ENCODE measurements at places on chromosomes 6 and 20. TPM values are rescaled to one million over a fixed set of nuclear protein-coding genes. Genes with fewer than 3 reads are reported as not detected.

- no peak for DNase-seq
Measured at GRCh38 chr20:13277663-13278295, 56.7 kb downstream of the ISM1 start.

Gene HSPA1L
- total RNA-seq, result 0.89 TPM

- DNase-seq, result peak; percentile 90
Measured at GRCh38 chr6:35486005-35486925, 10.6 kb downstream of the TEAD3 start.

- DNase-seq, result no peak
Measured at GRCh38 chr6:129146902-129147301, 264.0 kb downstream of the LAMA2 start.

DNA sequence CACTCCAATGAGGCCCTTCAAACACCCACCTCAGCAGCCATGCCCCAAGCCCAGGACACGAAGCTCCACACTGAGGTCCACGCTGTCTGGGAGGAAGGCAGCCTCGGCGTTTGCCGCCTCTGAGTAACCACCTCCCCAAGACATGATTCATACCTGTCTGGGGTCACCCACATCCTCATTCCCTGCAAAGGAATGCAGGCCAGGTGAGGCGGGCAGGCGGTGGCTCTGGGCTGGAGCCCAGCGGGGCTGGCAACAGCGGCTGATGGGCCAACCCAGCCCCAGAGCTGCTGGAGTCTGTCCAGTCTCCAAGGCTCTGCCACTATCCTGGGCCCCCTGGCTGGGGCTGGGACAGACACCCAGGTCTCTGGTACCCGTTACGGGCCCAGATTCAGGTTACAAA, 14.8 kb downstream of the PMEPA1 start:
- DNase-seq, result no peak

DNA sequence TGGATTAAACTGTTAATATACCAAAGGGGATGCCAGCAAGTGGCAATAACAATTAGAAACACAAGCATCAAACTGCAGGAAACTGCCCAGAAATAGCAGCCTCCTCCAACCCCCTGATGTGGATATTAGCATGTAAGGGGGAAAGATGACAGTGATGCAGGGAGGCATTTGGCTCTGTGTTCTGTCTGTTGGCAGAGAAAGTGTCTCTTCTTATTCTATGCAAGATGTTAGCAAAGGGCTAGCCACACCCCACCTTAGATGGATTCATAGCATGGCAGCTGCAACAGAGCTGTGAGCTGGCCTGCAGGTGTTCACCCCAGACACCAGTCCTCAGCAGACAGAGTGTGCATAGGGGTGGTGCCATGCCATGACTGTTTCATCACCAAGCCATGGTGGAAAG, 38.0 kb downstream of the SCP2D1 start:
- no peak for DNase-seq

Data from left colon (tissue), 2 donors.